Uterus (tissue), 4 donors: ENCODE measurements at places on chromosomes 12 and 14.

DNA sequence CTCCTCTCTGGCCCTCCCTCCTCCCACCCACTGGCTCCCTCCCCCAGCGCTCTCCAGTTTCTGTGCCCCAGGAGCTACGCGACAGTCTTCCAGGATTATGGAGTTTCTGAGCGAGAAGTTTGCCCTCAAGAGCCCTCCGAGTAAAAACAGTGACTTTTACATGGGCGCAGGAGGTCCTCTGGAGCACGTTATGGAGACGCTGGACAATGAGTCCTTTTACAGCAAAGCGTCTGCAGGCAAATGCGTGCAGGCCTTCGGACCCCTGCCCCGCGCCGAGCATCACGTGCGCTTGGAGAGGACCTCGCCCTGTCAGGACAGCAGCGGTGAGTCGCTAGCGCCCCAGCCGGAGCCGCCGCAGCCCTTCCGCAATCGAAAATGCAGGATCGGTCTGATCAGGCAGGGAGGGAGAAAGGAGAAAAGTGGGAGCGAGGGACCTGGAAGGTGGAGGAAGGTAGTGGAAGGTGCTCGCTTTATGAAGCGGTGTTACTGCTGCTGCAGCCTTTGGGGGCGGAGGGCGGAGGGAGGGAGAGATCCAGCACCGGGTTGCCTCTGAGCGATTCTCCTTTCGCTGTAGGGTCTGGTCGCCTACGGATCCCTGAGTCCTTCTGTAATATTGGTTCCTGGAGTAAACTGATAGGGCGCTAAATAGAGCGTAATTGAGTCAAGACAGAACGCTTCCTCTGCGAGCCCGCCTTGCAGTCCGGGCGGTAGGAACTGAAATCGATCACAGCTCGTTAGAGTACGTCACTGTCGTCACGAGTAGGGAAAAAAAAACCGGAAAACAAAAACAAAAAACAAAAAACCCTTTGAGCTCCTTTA is at the start of gene ALX1:
ALX1 (plus strand) TSS at position 56 of the 819 bp plus-strand sequence; CDS start at position 98, 42 bp downstream.
- no peaks in the 10 kb centered on the region for H3K36me3 ChIP-seq
- H3K4me3 ChIP-seq: peak within 1 kb of the TSS; percentile 22
- peak within 1 kb of the TSS; percentile 45 for H3K27ac ChIP-seq
- peaks cover 7% of the 10 kb centered on the region for H3K27me3 ChIP-seq
- DNase-seq: peak; percentile 45
- no peaks in the 10 kb centered on the region for H3K4me1 ChIP-seq

- no peak overlapping the region for H3K4me3 ChIP-seq
- no peak overlapping the region for H3K27ac ChIP-seq
- no peak for DNase-seq
These were observed 54.0 kb downstream of the SYNE3 start for GRCh38 chr14:95462491-95462890.

DNA sequence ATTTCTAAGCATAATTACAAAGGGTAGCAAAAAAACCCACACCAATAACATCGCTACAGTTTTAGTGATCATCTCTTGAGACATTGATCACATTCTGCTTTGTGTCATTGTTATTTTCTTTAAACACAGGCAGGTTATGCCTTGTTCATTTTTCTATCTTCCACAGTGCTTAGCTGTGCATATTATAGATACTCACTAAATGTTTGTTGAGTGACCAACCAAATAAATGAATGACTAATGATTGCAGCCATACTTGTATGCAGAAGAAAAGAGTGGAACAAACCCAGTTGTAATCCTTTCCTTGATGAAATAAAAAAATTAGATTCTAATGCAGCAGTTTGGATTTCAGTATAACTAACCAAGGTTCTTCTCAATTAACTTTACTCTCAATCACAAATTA is 81.0 kb upstream of the RASSF8 start:
- no peak overlapping the region for H3K4me3 ChIP-seq
- no peaks in the 10 kb centered on the region for H3K36me3 ChIP-seq
- H3K27ac ChIP-seq: no peak overlapping the region
- DNase-seq: no peak
- H3K27me3 ChIP-seq: no peaks in the 10 kb centered on the region

DNA sequence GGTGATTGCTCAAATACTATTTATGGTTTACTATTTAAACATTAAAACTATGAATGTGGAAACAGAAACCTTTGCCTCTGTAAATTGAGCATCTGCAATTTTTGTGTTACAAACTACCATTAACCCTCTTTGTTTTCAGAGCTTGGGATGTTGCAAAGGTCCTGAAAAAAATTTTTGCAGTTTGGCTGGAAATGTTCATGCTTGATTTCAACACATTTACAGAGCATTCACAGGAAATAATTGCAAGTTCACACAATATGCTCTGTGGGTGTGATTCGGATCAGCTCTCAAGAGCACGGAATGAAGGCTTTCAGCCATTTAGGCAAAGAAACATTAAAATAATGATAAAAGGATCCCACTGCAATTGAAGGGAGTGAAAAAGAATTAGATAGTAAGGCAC is 232.9 kb downstream of the ATP23 start:
- no peaks in the 10 kb centered on the region for H3K36me3 ChIP-seq
- H3K27ac ChIP-seq: no peak overlapping the region
- no peaks in the 10 kb centered on the region for H3K4me1 ChIP-seq
- DNase-seq: no peak
- no peak overlapping the region for H3K4me3 ChIP-seq
- no peaks in the 10 kb centered on the region for H3K27me3 ChIP-seq

DNA sequence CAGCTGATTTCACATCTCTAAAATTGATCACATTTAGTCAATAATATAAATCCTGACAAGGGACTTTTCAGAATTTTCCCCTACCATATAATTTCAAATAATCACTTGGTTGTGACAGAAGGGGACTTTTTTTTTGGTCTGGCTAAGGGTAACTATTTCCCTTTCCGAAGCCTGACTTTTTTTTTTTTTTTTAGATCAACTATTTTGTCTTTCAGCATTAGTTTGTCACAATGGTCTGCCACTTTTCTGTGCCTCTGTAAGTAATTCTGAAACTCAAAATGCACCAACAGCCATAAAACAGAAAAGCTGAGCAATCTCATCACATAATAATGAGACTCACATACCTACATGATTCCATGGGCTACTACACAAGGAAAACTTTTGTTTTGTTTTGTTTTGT is 266.4 kb downstream of the SSPN start:
- H3K4me1 ChIP-seq: no peaks in the 10 kb centered on the region
- H3K27ac ChIP-seq: no peak overlapping the region
- no peaks in the 10 kb centered on the region for H3K27me3 ChIP-seq
- no peak for DNase-seq
- H3K36me3 ChIP-seq: no peaks in the 10 kb centered on the region

GRCh38 chr12:59780605-59781135 is 184.8 kb downstream of the SLC16A7 start:
- H3K4me1 ChIP-seq: no peaks in the 10 kb centered on the region
- H3K27me3 ChIP-seq: no peaks in the 10 kb centered on the region
- H3K4me3 ChIP-seq: no peak overlapping the region

GRCh38 chr14:68386950-68387779 is 405.7 kb downstream of the ZFP36L1 start:
- DNase-seq: no peak
- H3K27ac ChIP-seq: peak overlapping the region; percentile 84
- H3K4me3 ChIP-seq: no peak overlapping the region
- no peaks in the 10 kb centered on the region for H3K27me3 ChIP-seq
- H3K36me3 ChIP-seq: no peaks in the 10 kb centered on the region
- peaks cover 15% of the 10 kb centered on the region for H3K4me1 ChIP-seq

DNA sequence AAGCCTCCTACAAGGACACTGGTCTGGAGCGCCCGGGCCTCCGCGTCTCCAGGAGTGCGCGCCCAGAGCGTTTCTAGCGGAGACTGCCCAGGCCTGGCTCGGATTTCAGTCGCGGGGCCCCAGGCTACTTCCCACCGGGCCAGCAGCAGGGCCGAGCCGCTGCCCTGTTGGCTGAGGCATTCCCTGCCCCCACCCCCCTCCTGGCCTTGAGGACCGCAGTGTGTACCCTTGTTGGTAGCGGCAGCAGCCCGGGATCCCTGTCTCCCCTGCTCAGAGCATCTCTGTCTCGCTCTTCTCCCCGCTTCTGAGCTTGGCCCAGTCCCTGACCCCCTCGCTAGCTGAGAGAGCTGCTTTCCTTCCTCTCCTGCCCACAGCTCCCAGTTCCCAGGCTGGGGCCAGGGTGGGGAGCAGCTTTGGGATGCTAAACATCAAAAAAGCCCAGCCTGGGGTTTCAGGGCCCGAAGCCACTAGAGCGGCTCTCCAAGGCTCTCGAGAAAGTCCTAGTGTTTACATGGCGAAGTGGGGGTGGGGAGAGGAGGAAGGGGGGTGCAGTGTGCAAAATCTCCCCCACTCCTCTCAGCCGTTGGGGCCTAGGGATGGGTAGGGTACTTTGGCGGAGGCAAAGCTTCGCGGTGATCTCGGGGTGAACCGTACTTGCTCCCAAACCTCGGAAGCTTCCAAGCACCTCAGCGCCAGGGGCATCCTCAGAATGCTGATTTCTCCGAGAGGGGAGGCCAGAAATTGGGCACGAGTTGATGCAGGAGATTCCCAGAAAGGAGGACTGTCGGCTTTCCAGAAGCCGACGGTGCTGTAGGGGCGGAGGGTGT is 6.4 kb downstream of the NKX2-1 start:
- H3K27me3 ChIP-seq: peaks cover 5% of the 10 kb centered on the region
- no peaks in the 10 kb centered on the region for H3K36me3 ChIP-seq
- no peaks in the 10 kb centered on the region for H3K4me1 ChIP-seq
- H3K4me3 ChIP-seq: no peak overlapping the region

DNA sequence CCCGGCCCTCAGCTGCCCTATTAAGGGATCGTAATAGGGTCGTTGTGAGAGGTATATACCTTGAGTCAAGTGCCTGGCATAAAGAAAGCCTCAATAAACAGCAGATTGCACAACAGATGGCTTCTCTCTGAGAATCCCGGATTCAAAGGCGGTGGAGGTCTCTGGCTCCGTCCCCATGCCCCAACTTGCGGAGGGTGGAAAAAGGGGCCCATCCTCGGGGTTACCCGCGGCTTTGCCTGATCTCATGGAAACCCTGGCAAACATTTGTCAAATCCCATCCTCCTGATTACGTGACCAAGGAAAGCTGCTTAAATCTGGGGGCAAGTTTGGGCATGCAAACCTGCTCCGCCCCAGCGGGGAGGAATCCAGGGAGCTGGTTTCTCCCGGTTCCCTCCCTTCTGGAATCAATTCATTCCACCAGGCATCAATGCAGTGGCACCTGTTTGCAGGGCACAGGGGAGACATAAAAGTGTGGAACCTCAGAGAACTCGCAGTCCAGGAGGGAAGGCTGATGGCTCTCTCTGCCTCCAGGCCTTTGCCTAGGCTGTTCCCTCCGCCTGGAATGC is 12.3 kb downstream of the TRPV4 start:
- DNase-seq: no peak
- no peaks in the 10 kb centered on the region for H3K4me1 ChIP-seq
- H3K4me3 ChIP-seq: no peak overlapping the region

- DNase-seq: peak; percentile 67
- H3K27me3 ChIP-seq: no peaks in the 10 kb centered on the region
- H3K27ac ChIP-seq: no peak overlapping the region
- H3K36me3 ChIP-seq: no peaks in the 10 kb centered on the region
These were observed 27.4 kb downstream of the CFAP54 start for GRCh38 chr12:96516472-96517430.

DNA sequence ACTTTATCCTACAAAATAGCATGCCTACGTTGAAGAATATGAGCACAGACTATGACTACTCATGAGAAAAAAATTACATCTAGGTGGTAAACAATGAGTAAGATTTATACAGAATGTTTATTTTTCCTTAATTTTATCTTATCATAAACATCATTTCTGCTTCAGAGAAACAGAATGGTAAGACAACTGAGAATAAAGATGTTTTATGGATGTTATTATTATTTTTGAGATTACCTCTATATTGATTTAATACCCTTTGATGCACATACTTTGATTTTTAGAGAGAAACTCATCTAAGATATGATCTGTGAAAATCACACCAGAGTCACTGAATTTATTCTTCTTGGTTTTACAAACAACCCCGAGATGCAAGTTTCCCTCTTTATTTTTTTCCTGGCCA is at the start of gene OR10A7:
OR10A7 (plus strand) TSS at position 301 of the 400 bp plus-strand sequence; CDS start at position 301, 0 bp downstream.
- H3K27ac ChIP-seq: no peak within 1 kb of the TSS
- no peak for DNase-seq
- H3K4me3 ChIP-seq: no peak within 1 kb of the TSS
- no peaks in the 10 kb centered on the region for H3K36me3 ChIP-seq
- no peaks in the 10 kb centered on the region for H3K27me3 ChIP-seq

DNA sequence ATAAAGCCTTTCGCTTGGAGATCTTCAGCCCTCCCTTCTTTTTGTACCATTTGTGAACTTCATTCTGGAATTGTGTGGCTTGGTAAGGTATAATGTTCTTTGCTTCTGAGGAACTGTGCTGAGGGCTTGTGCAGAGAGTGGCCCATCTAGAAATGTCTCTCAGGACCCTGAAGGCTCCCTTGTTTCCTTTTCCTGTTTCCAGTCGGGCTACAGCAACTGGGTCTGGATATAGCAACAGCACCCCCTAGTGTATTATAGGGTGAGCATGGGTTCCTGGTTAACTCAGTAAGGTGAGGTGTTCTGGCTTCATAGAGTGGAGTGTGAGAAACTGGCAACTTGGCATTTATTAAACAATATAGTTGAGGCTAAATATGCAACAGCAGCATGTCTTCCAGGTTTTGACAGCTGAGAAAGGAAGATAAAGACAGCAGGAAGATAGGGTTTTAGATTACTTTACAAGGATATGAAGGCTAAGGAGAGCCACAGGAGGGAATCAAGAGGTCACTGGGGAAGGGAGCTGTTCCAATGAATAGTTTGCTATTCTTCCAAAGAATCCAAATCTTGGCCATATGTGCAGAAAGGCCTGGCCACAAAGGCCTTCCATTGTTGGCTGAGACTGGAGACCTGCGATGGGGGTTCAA is 49.1 kb upstream of the RNU6-8 start:
- H3K4me3 ChIP-seq: no peak overlapping the region
- no peaks in the 10 kb centered on the region for H3K36me3 ChIP-seq
- H3K4me1 ChIP-seq: no peaks in the 10 kb centered on the region
- H3K27ac ChIP-seq: no peak overlapping the region
- H3K27me3 ChIP-seq: no peaks in the 10 kb centered on the region

DNA sequence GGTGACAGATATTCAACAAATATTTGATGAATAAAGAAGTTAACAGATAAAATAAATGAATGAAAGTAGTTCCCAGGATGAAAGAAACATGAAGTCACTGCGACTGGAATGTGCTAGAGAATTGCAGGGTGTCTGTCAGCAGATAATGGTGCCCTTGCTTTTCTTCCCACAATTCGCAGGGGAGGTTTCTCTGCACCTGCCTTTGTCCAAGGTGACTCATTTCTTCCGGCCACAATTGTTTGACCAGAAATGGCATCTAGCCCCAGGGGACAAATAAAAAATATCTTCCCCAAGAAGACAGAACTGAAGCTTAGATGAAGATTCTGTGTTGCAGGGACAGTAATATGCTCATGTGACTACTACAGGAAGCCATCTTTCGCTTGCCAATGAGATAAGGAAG is 316.1 kb upstream of the TBX3 start:
- H3K36me3 ChIP-seq: no peaks in the 10 kb centered on the region
- DNase-seq: no peak
- H3K27me3 ChIP-seq: no peaks in the 10 kb centered on the region
- no peak overlapping the region for H3K27ac ChIP-seq
- H3K4me3 ChIP-seq: no peak overlapping the region

DNA sequence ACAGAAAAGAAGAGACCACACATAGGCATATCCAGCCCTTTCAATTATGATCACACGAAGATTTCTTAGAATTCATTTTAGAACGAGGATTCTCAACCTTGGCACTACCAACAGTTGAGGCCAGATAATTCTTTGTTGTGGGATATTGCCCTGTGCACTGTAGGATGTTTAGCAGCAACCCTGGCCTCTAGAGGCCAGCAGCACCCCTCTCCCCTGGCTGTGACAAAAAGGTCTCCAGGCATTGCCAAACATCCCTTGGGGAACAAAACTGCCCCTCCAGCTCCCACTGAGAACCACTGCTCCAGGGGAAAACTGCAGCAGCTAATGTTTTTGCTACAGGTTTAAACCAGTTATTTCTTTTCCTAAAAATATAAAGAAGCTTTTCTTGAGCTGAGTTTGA is 7.1 kb downstream of the NT5DC3 start:
- H3K4me3 ChIP-seq: no peak overlapping the region
- no peaks in the 10 kb centered on the region for H3K4me1 ChIP-seq
- no peaks in the 10 kb centered on the region for H3K36me3 ChIP-seq
- H3K27me3 ChIP-seq: no peaks in the 10 kb centered on the region
